ENCODE measurements at places on chromosomes 11 and 22.

GRCh38 chr11:8789864-8790263, 107.3 kb downstream of the RPL27A start:
- no peak for DNase-seq

DNA sequence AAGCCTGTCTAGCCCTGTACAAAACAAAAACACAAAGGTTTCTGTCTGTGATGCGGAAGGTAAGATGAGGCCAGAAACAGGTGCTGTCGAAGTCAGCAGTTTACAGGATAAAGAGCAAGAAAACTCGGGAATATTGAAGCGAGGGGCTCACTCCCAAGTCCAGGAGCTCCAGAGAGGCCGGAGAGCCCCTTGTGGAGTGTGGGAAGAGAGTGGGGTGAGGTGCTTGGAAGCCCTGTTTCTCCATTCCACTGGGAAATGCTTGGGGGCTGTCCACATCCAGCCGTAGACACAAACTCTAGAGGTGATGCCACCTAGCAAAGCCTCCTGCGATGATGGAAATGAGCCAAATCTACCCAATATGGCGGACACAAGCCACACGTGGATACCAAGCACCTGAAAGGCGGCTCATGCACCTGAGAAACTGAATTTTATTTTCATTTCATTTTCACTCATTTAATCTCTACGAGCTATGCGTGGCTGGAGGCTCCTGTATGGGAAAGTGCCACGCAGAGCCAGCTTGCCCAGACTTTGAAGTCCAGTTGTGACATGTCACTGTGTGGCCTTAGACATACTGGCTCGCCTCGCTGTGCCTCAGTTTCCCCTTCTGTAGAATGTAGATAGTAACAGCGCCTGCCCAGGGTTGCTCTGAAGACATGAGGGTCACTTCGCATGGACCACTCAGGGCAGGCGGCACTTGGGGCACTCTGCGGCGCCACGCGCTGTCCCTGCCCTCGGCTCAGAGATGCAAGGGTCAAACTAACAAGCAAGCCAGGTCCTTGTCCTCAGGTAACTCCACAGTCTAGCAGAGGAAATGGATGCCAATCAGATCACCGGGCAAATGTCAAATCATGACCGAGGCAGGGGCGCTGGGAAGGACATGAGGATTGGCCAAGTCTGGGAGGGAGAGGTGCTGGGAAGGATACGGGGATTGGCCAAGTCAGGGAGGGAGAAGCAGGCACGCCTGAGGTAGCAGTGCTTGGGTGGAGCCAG, 684.7 kb downstream of the TBC1D22A start:
- no peak for DNase-seq

DNA sequence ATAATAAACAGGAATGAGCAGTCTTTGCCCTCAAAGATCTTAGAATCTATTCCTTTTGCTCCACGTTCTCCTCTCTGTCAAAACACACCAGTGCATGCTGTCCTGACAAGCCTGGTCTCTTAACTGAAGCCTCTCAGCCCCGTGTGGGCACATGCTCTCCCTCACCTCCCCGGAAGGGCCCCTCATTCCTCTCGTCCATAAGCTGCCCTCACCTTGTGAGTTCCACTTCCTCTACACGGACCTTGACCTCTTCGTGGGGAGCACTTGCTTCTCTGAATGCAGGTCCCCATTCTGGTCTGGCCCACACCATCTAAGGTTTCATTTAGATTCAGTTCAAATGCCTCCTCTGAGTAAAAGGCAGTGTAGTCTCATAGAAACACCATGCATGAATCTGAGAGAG, 412.3 kb upstream of the SYN3 start:
- no peak for DNase-seq

- DNase-seq = no peak
Observed at GRCh38 chr11:17861036-17861755, 126.6 kb downstream of the KCNC1 start.

- DNase-seq = no peak
Observed at GRCh38 chr11:9901943-9902342, 238.1 kb downstream of the SWAP70 start.

DNA sequence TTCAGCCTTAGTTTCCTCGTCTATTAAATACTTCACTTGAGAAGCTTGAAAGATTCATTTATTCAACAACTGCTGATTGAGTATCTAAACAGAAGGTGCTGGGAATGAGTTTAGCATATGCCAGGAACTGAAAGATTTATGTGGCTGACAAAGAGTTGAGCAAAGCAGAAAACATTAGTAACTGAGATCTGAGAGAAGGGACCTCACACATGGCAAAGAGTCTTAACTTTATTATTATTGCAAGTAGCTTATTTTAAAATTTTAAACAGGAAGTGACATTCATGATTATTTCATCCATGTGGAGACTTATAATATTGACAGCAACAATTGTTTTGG, 133.6 kb downstream of the CASP12 start:
- DNase-seq = no peak

- DNase-seq = no peak
Observed at GRCh38 chr11:131560287-131560686, 189.9 kb downstream of the NTM start.

- DNase-seq = no peak
Observed at GRCh38 chr22:24497841-24498258, 2.7 kb downstream of the UPB1 start.

DNA sequence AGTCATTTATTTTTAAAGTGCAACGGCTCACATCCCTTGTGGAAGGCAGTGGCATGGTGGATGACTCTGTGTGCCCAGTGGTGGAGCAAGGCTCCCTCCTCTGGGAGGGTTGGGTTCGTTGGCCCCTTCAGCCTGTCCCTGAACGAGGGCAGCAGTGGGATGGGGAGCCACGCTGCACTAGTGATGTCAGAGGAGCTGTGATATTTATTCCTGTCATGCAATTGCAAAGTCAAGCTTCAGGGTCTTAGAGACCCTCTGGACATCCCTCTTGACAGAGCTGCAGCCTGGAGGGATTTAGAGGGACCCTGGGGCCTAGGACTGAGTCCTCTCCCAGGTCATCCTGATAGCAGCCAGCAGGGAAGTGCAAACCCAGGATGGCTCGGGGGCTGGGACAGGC, 78.2 kb upstream of the NARS2 start:
- DNase-seq = no peak

GRCh38 chr11:12845163-12845562, 164.0 kb upstream of the RASSF10 start:
- DNase-seq = no peak

GRCh38 chr22:35310556-35311550, 11.2 kb downstream of the TOM1 start:
- no peak for DNase-seq

- no peak for DNase-seq
Observed at GRCh38 chr11:70251659-70252321, 18.7 kb upstream of the PPFIA1 start.

DNA sequence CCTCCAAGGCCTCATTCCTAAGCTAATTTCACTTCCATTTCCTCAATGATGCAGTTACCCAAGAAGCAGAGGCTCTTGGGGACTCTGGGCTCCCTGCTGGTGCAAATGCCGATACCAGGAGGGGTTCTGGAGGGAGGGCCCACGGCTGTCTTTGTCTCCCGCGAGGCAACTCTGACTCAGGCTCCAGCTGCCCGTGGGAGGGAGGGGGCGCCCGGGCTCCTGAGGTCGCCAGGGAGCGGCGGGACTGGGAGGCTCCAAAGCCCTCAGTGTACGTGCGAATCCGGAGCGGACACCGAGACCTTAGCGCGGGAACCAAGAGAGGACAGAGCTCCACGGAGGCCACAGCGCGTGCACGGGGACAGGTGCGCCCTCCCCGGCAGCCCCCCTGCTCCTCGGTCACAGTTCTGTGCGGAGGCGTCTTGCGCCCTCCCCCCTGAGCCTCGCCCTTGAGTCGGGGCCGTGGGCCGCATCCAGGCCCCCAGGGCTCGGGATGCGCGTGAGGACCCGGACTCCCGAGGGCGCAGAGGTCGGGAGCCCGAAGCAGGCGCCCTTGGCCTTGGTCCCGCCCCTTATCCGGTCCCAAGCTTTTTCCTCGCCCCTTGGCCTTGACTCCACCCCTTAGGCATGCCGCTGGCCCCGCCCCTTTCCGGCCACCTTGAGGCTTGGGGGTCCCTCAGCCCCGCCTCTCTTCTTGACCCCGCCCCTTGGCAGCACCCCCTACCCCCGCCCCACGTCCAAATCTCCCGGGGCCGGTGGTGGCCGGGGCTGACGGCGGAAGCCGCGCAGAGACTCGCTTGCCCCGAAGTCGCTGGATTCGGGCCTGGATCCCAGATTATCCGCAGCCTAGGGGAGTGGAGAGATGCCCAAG, 4.7 kb upstream of the SHISA8 start:
- DNase-seq = no peak

DNA sequence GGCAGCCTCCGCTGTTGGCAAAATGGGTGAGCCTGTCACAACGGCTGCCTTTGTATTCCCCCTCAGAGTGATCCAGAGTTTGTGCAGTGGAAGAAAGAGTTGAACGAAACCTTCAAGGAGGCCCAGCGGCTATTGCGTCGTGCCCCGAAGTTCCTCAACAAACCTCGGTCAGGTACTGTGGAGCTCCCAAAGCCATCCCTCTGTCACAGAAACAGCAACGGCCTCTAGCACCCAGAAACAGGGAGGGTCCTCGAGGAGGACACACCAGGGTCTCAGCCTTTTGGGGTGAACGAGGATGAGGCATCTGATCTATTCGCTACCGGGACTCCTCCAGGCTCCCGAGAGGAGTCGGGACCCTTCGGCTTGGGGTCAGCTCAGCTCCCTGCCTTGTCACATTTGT, 19.8 kb upstream of the MYO18B start:
- DNase-seq = no peak

DNA sequence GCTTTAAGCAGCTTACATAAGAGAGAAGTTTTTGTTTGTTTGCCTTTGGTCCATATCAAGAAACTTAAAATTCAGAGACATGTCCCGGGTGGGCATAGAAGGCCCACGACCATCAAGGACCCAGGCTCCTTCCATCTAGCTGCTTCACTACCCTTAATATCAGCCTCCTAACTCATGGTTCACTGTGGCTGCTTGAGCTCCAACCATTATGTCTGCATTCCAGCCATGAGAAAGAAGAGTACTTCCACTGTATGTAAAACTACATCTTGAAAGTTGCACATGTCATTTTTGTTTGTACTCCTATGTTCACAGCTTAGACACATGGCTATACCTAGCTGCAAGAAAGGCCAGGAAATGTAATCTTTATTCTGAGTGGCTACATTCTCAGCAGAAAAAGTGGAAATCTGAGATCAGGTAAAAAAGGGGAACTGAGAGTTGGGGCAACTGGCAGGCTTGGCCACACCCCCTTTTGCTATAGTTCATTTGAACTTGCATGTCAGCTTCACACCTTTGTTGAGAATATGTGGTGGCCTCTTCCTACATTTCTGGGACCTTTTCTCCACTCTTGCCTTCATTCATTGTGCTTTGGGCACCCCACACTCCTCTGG, 81.3 kb upstream of the TP53I11 start:
- DNase-seq = no peak

GRCh38 chr11:18748766-18749365, 22.9 kb upstream of the IGSF22 start:
- no peak for DNase-seq

DNA sequence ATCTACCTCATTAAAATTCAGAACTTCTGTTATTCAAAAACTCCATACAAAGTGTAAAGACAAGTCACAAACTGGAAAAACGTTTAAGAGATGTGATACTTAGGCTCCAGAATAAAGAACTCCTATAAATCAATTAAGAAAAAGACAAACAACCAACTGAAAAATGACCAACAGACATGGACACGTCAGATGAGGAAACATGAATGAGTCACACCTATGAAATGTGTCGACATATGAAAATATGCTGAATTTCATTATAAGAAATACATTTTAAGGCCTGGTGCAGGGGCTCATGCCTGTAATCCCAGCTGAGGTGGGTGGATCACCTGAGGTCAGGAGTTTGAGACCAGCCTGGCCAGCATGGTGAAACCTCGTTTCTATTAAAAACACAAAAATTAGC, 78.7 kb downstream of the ENTHD1 start:
- DNase-seq = peak; percentile 13

DNA sequence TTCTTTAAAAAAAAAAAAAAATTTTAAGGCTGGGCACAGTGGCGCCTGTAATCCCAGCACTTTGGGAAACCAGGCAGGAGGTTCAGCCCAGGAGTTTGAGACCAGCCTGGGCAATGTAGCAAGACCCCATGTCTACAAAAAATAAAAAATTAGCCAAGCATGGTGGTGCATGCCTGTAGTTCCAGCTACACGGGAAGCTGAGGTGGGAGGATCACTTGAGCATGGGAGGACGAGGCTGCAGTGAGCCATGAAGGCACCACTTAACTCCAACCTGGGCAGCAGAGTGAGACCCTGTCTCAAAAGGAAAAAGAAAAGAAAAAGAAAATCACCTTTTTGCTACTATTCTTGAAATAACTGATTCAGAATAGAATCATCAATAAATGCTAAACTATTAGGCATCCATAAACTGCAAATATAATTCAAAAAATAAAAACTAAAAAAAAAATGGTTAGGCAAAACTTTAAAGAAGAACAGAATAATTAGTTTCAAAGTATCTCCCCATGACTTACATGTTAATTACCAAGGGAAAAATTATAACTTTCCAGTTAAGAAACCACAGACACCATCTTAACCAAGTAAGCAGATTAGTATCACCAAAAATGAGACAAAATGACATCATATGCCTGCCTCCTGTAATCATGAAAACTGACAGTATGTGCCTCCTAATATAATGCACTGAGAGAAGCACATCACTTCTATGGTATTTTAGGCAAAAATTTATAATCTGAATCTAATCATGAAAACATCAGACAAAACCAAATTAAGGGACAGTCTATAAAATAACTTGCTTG, 63.6 kb downstream of the DENND5A start:
- DNase-seq = no peak

Data from dermis microvascular lymphatic vessel endothelial cell (primary cell).